Neuronal stem cell (in vitro differentiated cells): ENCODE measurements at places on chromosomes 16 and 17.

GRCh38 chr16:69936751-69937211 is 14.4 kb upstream of the CLEC18A start:
- no peak overlapping the region for H3K27ac ChIP-seq
- DNase-seq, result no peak
- H3K27me3 ChIP-seq, result no peaks in the 10 kb centered on the region
- no peak overlapping the region for H3K4me3 ChIP-seq

DNA sequence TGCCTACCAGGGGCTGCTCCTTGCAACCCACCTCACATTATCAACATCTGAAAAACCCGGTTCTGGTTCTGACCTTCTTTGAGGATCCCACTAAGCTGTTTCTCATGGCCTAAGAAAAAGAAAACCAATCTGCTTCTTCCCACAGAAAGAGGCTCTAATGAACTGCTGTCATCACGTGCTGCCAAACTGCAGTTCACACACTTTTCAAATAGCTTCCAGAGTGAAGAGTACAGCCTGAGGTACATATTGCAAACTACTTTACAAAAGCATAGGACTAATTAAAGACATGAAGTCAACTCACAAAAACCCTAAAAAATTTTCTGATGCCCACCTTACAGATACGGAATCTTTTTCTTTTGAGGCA is 36.7 kb downstream of the SMG6 start:
- H3K36me3 ChIP-seq, result peaks cover 12% of the 10 kb centered on the region
- DNase-seq, result no peak
- no peaks in the 10 kb centered on the region for H3K4me1 ChIP-seq
- no peak overlapping the region for H3K4me3 ChIP-seq
- no peak overlapping the region for H3K27ac ChIP-seq

- H3K27ac ChIP-seq, result no peak overlapping the region
- H3K36me3 ChIP-seq, result peaks cover 27% of the 10 kb centered on the region
- H3K4me1 ChIP-seq, result peaks cover 20% of the 10 kb centered on the region
- no peaks in the 10 kb centered on the region for H3K27me3 ChIP-seq
Measured at GRCh38 chr17:50361561-50362480, 11.2 kb downstream of the MRPL27 start.

DNA sequence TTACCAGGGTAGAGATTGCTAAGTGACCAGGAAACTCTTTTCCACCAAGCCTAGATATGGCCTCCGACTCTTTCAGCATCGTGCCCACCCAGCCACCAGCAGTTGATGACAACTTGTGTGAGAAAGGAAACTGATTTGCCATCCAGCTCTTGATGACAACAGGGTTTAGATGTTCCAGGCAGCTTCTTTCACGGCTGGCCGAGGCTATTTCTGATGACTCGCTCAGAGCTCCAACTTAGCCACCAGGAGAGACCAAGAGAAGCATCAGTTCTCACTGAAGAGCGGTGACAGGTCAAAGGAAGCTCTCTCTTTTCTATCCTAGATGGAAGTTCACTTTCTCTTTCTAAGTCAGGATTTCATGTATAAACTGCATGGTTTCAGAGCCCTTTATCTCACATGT is 61.2 kb downstream of the MPHOSPH6 start:
- H3K36me3 ChIP-seq, result no peaks in the 10 kb centered on the region
- H3K4me3 ChIP-seq, result no peak overlapping the region
- no peak for DNase-seq
- no peaks in the 10 kb centered on the region for H3K27me3 ChIP-seq

DNA sequence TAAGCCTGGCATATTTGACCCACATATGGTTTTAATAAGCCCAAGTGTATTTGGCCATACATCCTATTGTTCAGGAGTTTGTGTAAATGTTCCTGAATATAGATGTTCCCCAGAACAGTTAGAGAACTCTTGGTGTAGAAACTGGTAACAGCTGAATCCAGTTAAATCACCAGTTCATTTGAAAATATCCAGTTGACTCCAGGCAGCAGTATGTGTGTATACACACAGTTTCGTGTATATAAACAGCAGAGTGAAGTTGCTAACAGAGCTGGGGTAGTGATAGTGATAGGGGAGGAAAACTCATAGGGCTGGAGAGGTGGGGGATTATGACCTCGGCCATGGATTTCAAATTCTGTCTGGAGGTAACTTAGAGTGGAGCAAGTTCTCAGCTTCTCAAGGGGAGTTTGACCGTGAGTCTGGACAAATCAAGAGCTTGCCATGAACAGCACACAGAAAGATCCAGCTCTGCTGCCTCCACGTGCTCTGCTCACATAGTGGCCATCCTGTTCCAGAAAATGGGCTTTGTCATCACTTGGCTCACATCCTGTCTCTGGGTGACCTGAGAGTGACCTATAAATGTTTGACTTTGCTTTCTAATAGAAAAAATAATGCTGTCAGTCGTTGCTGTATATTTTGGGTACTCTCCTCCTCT is 30.6 kb upstream of the MMD start:
- H3K27ac ChIP-seq, result no peak overlapping the region
- no peaks in the 10 kb centered on the region for H3K27me3 ChIP-seq
- H3K4me3 ChIP-seq, result no peak overlapping the region
- DNase-seq, result no peak
- no peaks in the 10 kb centered on the region for H3K36me3 ChIP-seq

DNA sequence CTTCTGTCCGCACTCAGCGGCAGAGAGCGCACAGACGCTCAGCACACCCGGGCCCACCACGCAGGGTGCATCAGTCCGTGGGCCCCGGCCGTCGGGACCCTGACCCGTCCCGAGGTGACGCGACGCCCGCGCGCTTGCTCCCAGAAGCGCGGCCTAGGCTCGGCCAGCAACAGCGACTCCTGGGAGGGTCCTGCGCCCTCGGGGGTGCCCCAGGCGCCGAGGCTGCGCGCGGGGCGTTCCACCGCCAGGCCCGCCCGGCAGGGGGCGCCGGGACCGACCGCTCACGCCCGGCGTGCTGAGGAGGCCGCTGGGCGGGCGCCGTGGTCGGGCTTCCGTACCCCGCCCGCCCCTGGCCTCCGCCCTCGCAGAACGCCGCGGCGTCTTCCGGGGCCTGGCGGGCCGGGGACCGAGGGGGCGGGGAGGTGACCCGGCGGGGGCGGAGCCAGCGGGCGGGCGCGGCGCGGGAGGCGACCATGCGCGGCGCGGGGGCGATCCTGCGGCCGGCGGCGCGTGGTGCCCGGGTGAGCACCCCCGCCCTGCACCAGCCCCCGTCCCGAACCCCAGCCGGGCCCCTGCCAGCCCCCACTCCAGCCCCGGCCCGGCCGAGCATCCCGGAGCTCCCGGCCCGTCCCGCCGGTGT is at the start of gene CISD3:
CISD3 (plus strand) TSS at position 456 of the 640 bp plus-strand sequence; CDS start at position 474, 18 bp downstream.
- H3K36me3 ChIP-seq, result peaks cover 49% of the 10 kb centered on the region
- peak within 1 kb of the TSS; percentile 54 for H3K27ac ChIP-seq
- H3K27me3 ChIP-seq, result no peaks in the 10 kb centered on the region
- peaks cover 12% of the 10 kb centered on the region for H3K4me1 ChIP-seq
- H3K4me3 ChIP-seq, result peak within 1 kb of the TSS; percentile 82

GRCh38 chr17:40190197-40191021 is 13.1 kb downstream of the RAPGEFL1 start:
- no peak overlapping the region for H3K4me3 ChIP-seq
- peaks cover 15% of the 10 kb centered on the region for H3K36me3 ChIP-seq
- H3K27ac ChIP-seq, result no peak overlapping the region
- H3K27me3 ChIP-seq, result peaks cover 2% of the 10 kb centered on the region

DNA sequence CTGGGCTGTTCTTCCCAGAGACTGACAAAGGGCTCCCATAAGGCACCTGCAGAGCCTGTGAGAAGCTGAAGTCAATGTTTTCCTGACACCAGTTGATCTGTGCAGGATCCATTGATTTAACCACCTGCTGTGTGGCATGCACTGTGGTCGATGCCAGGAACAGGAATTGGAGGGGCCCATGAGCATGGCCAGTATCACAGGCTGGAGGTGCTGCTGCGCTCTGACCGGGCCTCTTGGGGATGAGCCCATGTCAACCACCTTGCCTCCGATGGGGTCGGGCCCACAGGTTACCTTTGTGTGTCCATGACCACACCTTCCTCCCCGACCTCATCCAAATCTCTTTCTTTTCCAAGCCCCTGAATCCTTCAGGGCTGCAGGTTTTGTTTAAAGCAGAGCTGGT is 18.2 kb upstream of the STH start:
- H3K4me3 ChIP-seq, result no peak overlapping the region
- no peaks in the 10 kb centered on the region for H3K36me3 ChIP-seq
- H3K27ac ChIP-seq, result no peak overlapping the region
- no peak for DNase-seq

GRCh38 chr16:10077861-10078260 is 104.4 kb downstream of the GRIN2A start:
- no peaks in the 10 kb centered on the region for H3K4me1 ChIP-seq
- no peak for DNase-seq
- H3K4me3 ChIP-seq, result no peak overlapping the region
- no peaks in the 10 kb centered on the region for H3K36me3 ChIP-seq
- H3K27ac ChIP-seq, result no peak overlapping the region
- no peaks in the 10 kb centered on the region for H3K27me3 ChIP-seq

DNA sequence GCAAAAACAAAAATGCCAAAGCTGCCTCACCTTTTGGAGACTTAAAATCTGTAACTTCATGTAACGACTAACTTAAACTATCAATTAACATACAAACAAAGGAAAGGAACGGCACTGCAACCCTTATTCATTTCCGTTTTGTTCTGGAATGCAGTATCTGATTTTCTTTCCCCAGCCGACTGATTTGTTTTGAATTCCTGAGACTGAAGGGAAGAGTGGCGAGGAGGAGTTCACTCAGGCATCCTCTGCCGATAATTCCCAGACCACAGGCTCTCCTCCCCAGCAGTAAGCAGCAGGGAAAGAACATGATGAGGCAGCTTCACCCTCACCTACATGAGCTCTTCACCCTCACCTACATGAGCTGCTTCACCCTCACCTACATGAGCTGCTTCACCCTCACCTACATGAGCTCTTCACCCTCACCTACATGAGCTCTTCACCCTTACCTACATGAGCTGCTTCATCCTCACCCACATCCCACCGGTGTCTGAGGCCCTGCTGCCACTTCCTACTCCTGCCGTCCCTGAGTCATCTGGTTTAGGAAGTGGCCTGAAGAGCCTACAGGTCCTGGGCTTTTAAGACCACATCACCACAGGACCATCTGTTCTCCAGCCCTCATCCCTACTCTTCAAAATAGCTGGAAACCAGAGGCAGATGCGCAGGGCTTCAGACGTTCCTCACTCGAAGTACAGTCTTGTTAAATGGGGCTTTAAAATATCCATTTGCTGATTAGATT is 168.0 kb upstream of the RPH3AL start:
- peaks cover 15% of the 10 kb centered on the region for H3K36me3 ChIP-seq
- peaks cover 13% of the 10 kb centered on the region for H3K4me1 ChIP-seq
- no peaks in the 10 kb centered on the region for H3K27me3 ChIP-seq
- no peak overlapping the region for H3K27ac ChIP-seq

DNA sequence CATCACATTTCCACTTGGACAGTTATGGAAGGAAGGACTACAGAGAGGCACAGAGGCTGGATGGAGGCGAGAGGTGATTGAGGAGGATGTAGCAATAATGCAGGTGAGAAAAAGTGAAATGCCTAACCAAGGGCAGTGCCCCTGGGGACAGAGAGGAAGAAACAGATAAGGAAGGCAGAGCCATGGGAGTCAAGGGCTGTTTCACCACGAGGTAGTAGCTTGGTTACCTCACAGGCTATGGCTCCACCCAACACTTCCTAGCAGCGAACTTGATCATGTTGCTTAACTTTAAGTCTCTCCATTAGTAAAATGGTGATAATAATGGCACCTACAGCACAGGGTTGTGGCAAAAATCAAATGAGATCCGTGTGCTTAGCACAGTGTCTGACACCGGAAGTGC is 83.9 kb downstream of the YPEL2 start:
- no peaks in the 10 kb centered on the region for H3K27me3 ChIP-seq
- DNase-seq, result no peak

DNA sequence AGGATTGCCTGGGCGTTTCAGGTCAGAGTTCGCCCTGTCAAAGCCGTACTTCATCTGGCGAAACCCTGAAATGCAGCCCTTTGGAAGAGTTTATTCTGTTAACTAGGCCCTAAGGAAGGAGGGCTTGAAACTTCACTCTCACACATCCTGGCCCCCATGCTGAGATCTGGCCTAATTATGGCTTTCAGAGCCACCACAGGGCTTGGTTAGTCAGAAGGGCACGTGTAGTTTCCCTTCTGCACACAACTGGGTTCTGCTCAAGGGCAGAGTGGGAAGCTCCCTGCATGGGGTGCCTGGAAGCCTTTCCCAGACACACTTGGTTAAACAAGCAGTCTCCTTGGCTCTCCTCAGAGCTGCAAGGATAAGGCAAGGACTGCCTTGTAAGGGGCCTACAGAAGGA is 397.3 kb downstream of the SHISA9 start:
- H3K4me1 ChIP-seq, result peaks cover 2% of the 10 kb centered on the region
- H3K27ac ChIP-seq, result no peak overlapping the region
- DNase-seq, result no peak

- H3K4me3 ChIP-seq, result no peak overlapping the region
- no peaks in the 10 kb centered on the region for H3K27me3 ChIP-seq
- no peak for DNase-seq
- peaks cover 1% of the 10 kb centered on the region for H3K4me1 ChIP-seq
Measured at GRCh38 chr17:51730303-51731050, 428.0 kb downstream of the CA10 start.

DNA sequence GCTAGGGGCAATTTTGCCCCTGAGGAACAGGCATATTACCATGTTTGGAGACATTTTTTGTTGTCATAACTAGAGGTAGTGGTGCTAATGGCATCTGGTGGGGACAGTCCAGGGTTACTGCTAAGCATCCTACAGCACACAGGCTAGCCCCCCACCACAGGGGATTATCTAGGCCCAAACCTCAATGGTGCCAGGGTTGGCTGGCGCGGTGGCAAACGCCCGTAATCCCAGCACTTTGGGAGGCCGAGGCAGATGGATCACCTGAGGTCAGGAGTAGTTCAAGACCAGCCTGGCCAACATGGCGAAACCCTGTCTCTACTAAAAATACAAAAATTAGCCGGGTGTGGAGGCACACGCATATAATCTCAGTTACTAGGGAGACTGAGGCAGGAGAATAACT is 15.2 kb downstream of the C1QTNF1 start:
- no peak overlapping the region for H3K27ac ChIP-seq
- peaks cover 5% of the 10 kb centered on the region for H3K4me1 ChIP-seq
- H3K27me3 ChIP-seq, result peaks cover 2% of the 10 kb centered on the region
- no peak for DNase-seq
- no peak overlapping the region for H3K4me3 ChIP-seq
- H3K36me3 ChIP-seq, result no peaks in the 10 kb centered on the region

GRCh38 chr17:45246861-45247428 is 14.9 kb downstream of the SPATA32 start:
- peaks cover 58% of the 10 kb centered on the region for H3K27me3 ChIP-seq
- H3K4me3 ChIP-seq, result peak overlapping the region; percentile 62

DNA sequence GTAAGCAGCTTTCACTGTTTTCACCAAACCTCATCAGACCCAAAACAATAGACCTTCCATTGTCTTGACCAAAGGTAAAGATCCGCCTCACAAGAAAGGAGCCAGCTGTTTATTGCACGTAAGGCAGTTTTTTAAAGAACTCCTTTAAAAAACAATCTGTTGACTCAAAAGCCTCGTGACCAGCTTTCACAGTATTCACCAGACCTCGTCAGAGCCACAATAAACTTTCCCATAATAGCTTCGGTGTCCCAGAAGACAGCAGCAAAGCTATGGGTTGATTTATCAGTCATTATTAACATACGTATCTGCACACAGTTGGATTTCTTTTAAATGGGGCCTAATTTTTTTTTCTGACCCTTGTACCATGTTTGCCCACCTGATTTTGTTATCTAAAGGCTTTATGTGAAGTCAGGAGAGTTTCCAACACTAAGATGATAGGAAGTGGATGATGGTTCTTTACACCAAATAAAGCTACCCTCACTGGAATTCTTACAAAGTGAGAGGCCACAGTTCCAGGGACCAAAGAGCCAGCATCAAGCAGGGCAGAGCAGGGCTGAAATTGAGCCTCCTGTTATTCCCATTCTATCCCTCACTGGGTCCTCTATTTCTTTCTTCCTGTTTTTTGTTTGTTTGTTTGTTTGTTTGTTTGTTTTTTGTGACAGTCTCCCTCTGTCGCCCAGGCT is 17.6 kb upstream of the HELZ start:
- H3K27me3 ChIP-seq, result no peaks in the 10 kb centered on the region
- DNase-seq, result no peak
- no peak overlapping the region for H3K27ac ChIP-seq
- peaks cover 7% of the 10 kb centered on the region for H3K4me1 ChIP-seq
- H3K36me3 ChIP-seq, result no peaks in the 10 kb centered on the region
